ENCODE measurements at places on chromosomes 7 and 10. TPM values are rescaled to one million over a fixed set of nuclear protein-coding genes. Genes with fewer than 3 reads are reported as not detected.

The VSTM4 gene
- total RNA-seq: 9.8 TPM

The VWA2 gene
- total RNA-seq: 0.84 TPM

The SPDYE2 gene
- not detected for total RNA-seq

The NXPH1 gene
- total RNA-seq: not detected

The STEAP1B gene
- total RNA-seq: 9.4 TPM

The PRKRIP1 gene
- total RNA-seq: 34.7 TPM

The CALHM1 gene
- not detected for total RNA-seq

The WDFY4 gene
- 12.6 TPM for total RNA-seq

The HTR5A gene
- total RNA-seq: not detected

The ADAM12 gene
- 1.5 TPM for total RNA-seq

Data from tibial nerve (tissue), 4 donors.